Epithelial cell of esophagus (primary cell): ENCODE measurements at places on chromosomes 7 and 10.

- no peak for DNase-seq
Measured at GRCh38 chr10:64312876-64313275, 791.7 kb downstream of the REEP3 start.

- no peak for DNase-seq
Measured at GRCh38 chr10:127142136-127142535, 54.3 kb downstream of the INSYN2A start.

DNA sequence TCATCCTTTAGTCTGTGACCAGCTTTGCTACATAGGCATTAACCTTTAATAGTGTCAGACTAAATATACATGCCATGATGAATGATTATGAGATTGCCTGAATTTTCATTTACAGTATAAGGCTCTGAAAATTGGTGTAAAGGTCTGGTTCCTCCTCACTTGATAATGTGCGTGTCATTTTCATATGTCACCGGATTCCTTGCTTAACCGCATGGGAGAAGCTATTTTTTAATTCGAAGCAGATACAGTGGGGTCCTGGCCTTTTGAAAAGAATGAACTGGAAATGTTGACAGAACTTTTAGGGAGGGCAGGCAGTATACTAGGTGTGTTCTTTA lies 192.4 kb upstream of the SH2B2 start:
- no peak for DNase-seq

- no peak for DNase-seq
Measured at GRCh38 chr10:34764472-34764946, 50.6 kb downstream of the PARD3 start.

DNA sequence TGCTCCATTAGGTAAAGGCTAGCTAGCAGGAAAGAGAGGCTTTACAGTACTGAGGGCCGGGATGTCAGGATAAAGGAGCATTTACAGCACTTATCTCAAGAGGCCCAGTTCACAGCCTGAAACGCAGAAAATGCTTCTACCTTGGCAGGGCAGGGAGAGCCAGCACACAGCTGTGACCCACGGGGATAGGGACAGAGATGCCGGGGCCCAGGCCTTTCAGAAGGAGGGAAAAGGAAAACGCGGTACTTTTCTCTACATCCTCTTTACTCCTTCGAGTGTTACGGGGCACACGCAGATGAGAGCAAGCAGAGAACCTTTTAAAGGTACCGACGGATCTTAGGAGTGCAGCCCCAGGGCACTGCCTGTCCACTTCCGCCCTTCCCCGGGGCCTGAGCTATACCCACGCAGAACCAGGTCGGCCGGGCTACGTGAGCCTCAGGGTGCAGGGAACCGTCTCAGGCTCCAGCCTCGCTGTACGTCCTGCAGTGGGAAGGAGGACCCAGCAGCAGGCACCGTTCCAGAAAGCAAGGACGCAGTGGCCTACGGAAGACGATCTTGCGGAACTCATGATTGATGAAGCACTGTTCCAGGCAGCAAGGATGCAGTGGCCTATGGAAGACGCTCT lies 232.3 kb downstream of the ELFN1 start:
- no peak for DNase-seq

DNA sequence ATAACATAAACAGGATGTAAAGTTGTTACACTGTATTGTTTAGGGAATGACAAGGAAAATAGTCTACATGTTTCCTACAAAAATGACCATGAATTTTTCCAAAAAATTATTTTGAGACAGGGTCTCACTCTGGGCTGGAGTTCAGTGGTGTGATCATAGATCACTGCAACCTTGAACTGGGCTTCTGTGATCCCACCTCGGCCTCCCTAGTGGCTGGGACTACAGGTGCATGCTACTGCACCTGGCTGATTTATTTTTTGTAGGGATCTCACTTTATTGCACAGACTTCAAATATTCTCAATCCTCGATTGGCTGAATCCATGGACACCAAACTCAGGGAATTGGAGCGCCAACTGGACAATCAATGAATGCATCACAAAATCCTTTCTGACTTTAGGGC lies 6.6 kb downstream of the CHCHD2 start:
- no peak for DNase-seq

GRCh38 chr7:39811161-39811614 lies 138.9 kb upstream of the CDK13 start:
- peak; percentile 77 for DNase-seq

GRCh38 chr7:23016345-23017253 lies 2.7 kb upstream of the HYCC1 start:
- no peak for DNase-seq

DNA sequence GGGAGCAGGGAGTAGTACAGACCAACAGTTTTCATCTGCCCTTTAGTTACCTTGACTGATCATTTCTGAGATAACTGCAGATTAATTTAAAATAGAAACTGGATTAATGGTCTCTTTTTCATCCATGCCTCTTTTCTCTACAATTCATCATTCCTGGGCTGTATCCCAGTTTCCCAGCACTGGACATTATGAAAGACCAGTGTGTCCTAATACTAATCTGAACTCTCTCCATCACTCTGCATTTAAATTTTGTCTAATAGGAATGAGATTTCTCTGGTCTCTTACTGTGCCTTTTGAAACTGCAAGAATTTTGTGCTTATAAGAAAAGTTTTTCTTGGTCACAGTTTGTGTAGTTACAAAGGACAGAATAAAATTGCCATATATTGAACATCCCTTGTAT lies 12.7 kb downstream of the PLEKHA8 start:
- DNase-seq = no peak

- no peak for DNase-seq
Measured at GRCh38 chr10:58568428-58568935, 55.8 kb downstream of the BICC1 start.

GRCh38 chr10:17101910-17102266 lies 27.7 kb downstream of the CUBN start:
- no peak for DNase-seq

GRCh38 chr7:157905651-157906461 lies 569.1 kb downstream of the DNAJB6 start:
- no peak for DNase-seq

GRCh38 chr7:30134611-30135300 lies at the start of gene MTURN:
Gene MTURN, plus strand, starts transcription at chr7:30134986. Its CDS starts 151 bp downstream, at chr7:30135137.
- DNase-seq = peak; percentile 91

DNA sequence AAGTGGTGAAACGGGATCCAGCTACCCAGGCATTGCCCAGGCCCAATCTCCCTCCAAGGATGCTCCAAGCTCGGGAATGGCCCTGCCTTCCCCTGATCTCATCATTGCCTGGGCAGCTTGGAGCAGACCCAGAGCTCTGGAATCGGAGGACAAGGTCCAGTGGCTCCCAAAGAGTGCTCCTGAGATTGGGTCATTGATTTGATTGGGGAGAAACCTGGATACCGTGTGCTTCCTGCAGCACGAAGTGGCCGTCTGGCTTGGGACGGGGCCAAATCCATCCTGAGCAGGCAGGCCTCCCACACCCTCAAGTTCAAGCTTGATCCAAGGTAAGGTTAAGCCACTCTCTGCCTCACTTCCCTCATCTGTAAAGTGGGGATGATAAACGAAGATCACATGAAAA lies 69.9 kb downstream of the OAT start:
- no peak for DNase-seq

- DNase-seq = no peak
Measured at GRCh38 chr10:33265621-33266020, 68.8 kb downstream of the NRP1 start.

- no peak for DNase-seq
Measured at GRCh38 chr7:158102897-158103296, 484.7 kb downstream of the PTPRN2 start.

- no peak for DNase-seq
Measured at GRCh38 chr7:88204525-88205110, 15.2 kb downstream of the SRI start.

DNA sequence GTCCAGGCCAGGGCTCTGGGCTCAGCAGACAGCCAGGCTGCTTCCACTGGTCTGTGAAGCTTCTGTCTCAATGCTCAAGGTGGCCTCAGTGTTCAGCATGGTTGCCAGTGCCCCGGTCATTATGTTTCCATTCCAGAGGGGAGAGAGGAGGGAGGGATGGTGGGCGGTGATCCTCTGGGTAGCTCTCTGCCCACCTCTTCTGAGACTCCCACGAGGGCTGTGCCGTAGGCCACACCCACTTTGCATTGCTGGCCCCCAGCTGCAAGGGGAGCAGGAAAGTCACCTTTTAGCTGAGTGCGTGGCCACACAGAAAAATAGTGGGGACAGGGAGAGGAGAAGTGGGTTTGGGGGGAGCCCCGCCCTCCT lies 42.5 kb downstream of the FOXK1 start:
- no peak for DNase-seq

DNA sequence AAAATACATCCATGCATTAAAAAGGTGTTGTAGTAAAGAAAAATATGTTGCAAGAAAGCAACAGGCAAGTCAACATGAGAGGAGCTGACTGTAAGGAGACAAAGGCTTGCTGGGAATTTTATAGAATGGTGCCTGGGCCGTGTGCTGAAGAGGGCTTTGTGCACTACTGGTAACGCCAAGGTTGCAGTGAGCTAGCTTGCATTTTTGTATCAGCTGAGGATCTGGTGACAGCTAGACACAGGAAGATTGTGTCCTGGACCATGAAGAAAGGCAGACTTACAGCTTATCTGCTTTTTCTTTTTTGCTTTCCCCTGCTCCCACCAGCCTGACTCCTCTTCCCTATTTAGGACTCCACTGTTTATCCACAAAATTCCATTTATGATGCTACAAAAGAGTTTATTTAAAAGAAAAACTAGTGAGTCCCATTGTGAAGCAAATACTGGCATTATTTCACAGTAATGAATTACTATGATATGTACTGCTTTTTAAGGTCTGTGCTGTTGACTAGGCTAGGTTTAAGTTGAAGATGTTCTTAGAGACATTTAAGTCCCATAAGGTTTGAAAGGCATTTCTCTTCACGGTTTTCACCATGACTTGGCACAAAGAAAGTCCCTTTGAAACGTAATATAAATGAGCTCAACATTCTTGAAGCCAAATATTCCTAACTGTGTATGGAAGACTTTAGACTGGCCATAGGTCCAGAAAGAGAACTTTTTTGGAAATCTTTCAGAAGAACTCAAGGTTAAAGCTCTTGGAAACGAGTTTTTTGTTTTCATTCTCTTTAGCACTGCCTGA lies 88.6 kb downstream of the SEC23IP start:
- no peak for DNase-seq

GRCh38 chr10:77371848-77372799 lies 265.5 kb downstream of the KCNMA1 start:
- no peak for DNase-seq

- peak; percentile 96 for DNase-seq
Measured at GRCh38 chr10:119667562-119668328, 16.6 kb downstream of the BAG3 start.

DNA sequence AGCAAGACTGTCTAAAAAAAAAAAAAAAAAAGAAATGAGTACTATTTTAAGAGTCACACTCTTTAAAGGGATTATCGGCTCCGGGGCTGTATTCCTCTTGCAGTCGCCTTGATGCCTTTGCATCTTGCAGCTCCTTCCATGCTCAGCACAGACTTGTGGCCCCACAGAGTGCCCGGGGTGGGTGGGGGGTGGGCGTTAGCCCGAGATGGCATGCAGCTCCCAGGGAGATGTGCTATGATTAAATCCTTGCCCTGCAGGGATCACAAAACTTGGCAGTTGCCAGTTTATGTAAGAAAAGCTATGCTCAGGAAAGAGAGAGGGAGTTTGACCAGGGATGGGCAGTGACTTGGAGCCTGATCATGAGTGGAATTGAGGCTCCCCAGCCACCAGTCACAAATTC lies 81.9 kb downstream of the CCDC3 start:
- no peak for DNase-seq

GRCh38 chr7:31370609-31371008 lies 30.1 kb upstream of the NEUROD6 start:
- DNase-seq = no peak

DNA sequence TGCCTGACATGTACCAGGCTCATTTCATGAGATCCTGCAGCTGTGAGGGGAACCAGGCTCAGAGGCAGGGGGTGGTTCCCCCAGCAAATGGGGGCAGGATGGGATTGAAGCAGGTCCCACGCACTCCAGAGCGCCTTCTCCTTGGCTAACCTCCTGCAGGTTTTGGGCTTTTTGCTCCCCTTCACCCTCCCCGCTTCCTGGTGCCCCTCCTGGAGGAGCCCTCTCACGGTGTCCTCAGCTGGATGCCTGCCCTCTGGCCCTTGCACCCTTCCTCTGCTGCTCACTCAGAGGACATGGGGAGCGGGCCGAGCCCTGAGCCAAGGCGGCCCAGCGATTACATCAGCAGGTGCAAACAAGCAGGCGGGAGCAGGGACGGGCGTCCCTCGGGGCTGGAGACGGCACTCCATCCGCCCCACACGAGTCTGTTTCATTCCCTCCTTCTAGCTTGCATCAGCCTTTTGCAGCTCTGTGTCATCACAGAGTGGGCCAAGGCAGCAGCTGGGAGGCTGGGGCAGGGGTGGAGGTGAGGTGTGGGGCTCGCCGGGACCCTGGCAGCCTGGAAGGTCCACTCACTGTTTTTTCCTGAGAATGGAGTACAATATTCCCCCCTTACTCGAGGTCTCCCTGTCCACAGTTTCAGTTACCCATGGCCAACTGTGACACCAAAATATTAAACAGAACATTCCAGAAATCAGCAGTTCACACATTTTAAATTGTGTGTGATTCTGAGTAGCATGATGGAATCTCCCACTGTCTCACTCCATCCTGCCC lies 52.7 kb upstream of the SLC29A3 start:
- DNase-seq = no peak

DNA sequence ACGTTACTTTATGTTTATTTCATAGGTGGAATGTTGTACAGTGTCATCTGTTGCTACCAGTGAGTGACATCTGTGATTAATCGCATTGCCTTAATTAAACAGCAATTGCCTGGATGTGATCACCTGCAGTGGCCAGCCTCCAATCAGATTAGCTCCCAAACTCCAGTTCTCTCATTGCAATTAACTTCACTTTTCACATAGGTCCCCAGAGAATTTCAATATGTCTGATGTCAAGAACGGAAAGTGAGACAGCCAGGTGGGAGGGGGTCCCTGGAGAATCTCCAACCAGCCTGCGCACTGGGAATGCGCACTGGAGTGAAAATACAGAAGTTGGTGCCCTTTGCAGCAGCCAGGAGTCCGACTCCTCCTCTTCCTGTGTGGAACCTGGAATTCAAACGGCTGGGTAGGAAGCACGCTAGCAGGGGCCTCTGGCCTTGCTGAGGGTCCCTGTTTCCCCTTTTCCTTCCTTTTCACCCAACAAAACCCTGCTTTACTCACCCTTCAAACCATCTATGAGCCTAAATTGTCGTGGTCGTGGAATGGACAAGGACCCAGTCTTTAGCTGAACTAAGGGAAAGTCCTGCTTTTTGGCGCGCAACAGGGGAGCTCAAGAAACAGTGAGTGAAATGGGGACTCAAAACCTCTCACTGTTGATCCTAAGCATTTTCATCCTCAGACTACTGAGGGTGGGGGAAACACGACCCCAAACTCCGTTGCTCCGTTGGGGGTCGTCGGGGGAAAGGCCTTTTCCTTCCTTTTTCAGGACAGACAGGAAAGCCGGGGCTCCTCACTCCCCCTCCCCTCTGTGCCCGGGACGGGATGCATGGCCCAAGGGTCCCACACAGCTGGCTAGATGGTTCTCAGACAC lies 1355.5 kb upstream of the LRRTM3 start:
- peak; percentile 47 for DNase-seq

GRCh38 chr10:116712519-116712918 lies 29.8 kb downstream of the HSPA12A start:
- no peak for DNase-seq

GRCh38 chr10:126909147-126909546 lies 3.9 kb downstream of the DOCK1 start:
- no peak for DNase-seq

GRCh38 chr10:26697922-26698608 lies 564 bp downstream of the PDSS1 start:
- DNase-seq = peak; percentile 4

- peak; percentile 86 for DNase-seq
Measured at GRCh38 chr7:100087055-100087750, 1.6 kb upstream of the COPS6 start.
